Activated CD4-positive, alpha-beta T cell treated with anti-CD3 and anti-CD28 coated beads, Interleukin-2, amount 10 ng/mL, durations not matched to agents 24 days and 14 days (primary cell): ENCODE measurements at places on chromosomes 4 and X. TPM values are rescaled to one million over a fixed set of nuclear protein-coding genes. Genes with fewer than 3 reads are reported as not detected.

Gene DEFB131A
- total RNA-seq: not detected in 2 replicates

DNA sequence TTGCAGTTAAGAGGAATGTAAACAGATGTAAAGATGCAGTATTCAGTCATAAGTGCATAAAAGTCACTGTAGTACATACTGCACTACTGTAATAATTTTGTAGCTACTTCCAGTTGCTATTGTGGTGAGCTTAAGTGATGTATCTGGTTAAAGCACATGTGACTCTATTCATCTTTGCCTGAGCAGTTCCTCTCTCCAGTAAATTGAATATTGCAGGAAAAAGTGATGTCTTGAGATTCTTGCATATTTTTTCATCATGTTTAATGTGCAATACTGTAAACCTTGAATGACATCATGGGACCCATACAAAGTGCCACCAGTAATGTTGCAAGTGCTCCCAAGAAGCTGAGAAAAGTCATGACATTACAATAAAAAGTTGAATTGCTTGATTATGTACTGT lies 9.6 kb downstream of the UBA6 start:
- no peaks in the 10 kb centered on the region for H3K27me3 ChIP-seq
- no peak overlapping the region for H3K4me3 ChIP-seq
- DNase-seq: no peak
- peaks cover 32% of the 10 kb centered on the region for H3K4me1 ChIP-seq
- peaks cover 58% of the 10 kb centered on the region for H3K36me3 ChIP-seq

Gene MAGEC2
- not detected in 2 replicates for total RNA-seq

GRCh38 chr4:80138551-80139538 lies 58.5 kb upstream of the PRDM8 start:
- H3K4me1 ChIP-seq: peaks cover 59% of the 10 kb centered on the region
- H3K36me3 ChIP-seq: peaks cover 12% of the 10 kb centered on the region
- H3K27me3 ChIP-seq: no peaks in the 10 kb centered on the region
- DNase-seq: peak; percentile 88
